HEK293T (cell line): ENCODE measurements at places on chromosomes 2 and 18.

GRCh38 chr2:42756150-42756775 is 7.7 kb downstream of the OXER1 start:
- DNase-seq: no peak

- no peak for DNase-seq
Measured at GRCh38 chr2:61288070-61288841, 126.3 kb downstream of the C2orf74 start.

DNA sequence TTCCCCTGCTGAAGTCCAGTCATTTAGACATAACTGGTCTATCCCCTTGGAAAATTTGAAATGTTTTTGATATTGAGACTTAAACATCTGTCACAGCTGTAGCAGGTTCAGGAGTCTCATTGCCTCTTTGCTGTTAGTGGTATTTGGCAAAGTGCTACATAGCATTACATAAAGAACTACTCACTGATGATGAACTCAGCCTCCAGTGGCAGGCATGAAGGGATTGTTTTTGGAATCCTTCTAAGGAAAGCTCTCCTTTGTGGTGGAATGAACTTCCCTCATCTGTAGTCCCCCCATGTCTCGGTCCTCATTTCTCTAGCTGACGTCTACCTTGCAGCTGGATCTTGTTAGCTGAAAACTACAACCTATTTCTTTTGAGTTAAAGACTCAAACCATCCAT is 111.6 kb downstream of the TACR1 start:
- no peak for DNase-seq

- DNase-seq: peak; percentile 62
Measured at GRCh38 chr2:102975996-102976975, 214.5 kb downstream of the TMEM182 start.
